ENCODE measurements at places on chromosomes 7 and 10.

DNA sequence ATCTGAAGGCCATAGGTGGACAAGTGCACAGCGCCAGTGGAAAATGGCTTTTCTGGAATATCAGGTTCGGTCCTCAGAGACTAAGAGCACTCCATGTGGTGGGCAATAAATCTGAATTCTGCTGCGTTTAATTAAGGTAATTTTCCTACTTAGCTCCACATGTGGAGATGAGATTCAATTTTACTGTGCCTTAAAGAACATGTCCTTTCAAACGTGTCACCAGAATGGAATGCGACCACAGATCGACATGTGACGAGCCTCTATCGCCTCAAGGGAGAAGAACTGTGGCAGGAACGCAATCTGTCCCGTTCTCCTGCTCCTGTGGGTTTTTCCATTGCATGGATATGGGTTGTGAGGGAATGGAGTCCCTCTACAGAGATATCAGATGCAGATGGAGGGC, 205.3 kb upstream of the ZNF32 start:
- no peak for DNase-seq

DNA sequence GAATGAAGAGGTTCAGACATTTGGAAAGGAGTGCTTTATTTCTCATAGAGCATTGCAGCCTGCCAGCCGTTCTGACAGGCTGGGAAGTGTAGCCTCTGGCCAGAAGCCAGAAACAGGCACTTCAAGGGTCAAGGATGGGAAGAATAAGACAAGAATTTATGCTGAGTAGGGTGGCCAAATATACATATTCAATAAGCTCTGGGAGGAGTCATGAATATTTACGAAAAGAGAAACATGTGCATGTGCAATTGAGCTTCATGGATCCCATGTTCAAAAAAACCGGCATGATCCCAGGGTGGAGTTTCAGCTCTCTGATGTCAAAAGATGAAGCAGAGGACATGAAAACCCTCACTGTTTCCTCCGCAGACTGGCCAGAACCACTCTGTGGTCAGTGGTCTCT, 32.9 kb downstream of the TLX1 start:
- DNase-seq: no peak

DNA sequence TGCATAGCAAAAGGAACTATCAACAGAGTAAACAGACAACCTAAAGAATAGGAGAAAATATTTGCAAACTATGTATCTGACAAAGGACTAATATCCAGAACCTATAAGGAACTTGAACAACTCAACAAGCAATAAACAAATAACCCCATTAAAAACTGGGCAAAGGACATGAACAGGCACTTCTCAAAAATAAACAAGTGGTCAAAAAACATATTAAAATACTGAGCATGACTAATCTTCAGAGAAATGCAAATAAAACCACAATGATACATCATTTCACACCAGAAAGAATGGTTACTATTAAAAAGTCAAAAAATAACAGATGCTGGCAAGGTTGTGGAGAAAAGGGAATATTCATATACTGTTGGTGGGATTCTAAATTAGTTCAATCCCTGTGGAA, 17.1 kb downstream of the MAGI2 start:
- no peak for DNase-seq

GRCh38 chr7:82110146-82110840, 333.3 kb downstream of the CACNA2D1 start:
- DNase-seq: no peak

GRCh38 chr10:60043561-60044241, 137.3 kb upstream of the CCDC6 start:
- DNase-seq: no peak

- no peak for DNase-seq
These were observed 238.5 kb upstream of the MAGI2 start for GRCh38 chr7:79692015-79692414.

GRCh38 chr7:141785706-141786552, 4.1 kb upstream of the TAS2R5 start:
- no peak for DNase-seq

GRCh38 chr10:50917486-50917885, 32.1 kb upstream of the A1CF start:
- DNase-seq: no peak

DNA sequence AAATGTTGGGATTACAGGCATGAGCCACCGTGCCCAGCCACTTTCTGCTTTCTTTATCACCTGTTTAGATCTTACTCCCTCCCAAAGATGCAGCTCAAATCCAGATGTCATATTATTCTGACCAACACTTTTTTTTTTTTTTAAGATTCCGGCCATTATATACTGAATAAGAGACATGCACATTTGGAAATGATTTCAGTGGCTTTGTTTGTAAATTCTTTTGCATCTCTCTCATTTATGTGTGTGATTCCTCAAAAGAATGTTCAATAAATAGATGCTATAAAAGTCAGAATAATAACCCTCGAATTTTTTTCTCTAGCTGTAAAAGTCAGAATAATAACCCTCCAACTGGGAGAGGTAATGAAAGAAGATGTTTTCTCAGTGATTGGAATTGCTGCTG, 25.4 kb downstream of the HECW1 start:
- no peak for DNase-seq
